Urinary bladder (tissue), 4 donors: ENCODE measurements at places on chromosomes 16 and 17. TPM values are rescaled to one million over a fixed set of nuclear protein-coding genes. Genes with fewer than 3 reads are reported as not detected.

The KRT23 gene
- 0.87 TPM for polyA plus RNA-seq

The MMP25 gene
- 0.82 TPM for polyA plus RNA-seq

The SEZ6 gene
- polyA plus RNA-seq, result 0.04 TPM

The KRT9 gene
- not detected for polyA plus RNA-seq

The CES5A gene
- not detected for polyA plus RNA-seq

The IRX5 gene
- polyA plus RNA-seq, result 0.23 TPM

The ADAP2 gene
- 6.7 TPM for polyA plus RNA-seq

The NPIPA3 gene
- polyA plus RNA-seq, result 0.56 TPM

The LGALS9C gene
- 0.03 TPM for polyA plus RNA-seq

The ABI3 gene
- polyA plus RNA-seq, result 11.7 TPM

The CSH1 gene
- not detected for polyA plus RNA-seq

The CNTNAP1 gene
- polyA plus RNA-seq, result 20.1 TPM

The PIRT gene
- polyA plus RNA-seq, result 1.9 TPM

The PRAC1 gene
- polyA plus RNA-seq, result 18.0 TPM

The JUP gene
- 53.8 TPM for polyA plus RNA-seq

The DRC3 gene
- polyA plus RNA-seq, result 1.6 TPM

The CACNG3 gene
- polyA plus RNA-seq, result not detected

The PRSS33 gene
- polyA plus RNA-seq, result not detected

The GAST gene
- not detected for polyA plus RNA-seq

The APPBP2 gene
- polyA plus RNA-seq, result 17.1 TPM

The WFIKKN2 gene
- polyA plus RNA-seq, result 0.32 TPM

The TGFB1I1 gene
- 341 TPM for polyA plus RNA-seq

The KCNG4 gene
- not detected for polyA plus RNA-seq

The TBC1D3C gene
- 1.9 TPM for polyA plus RNA-seq

The BCAS3 gene
- polyA plus RNA-seq, result 17.6 TPM

The USP6 gene
- polyA plus RNA-seq, result 0.03 TPM

The CIBAR2 gene
- polyA plus RNA-seq, result not detected

The CD300A gene
- polyA plus RNA-seq, result 5.2 TPM

The HSF4 gene
- 75.2 TPM for polyA plus RNA-seq

The CDH8 gene
- polyA plus RNA-seq, result 0.51 TPM

The CRHR1 gene
- polyA plus RNA-seq, result 0.09 TPM

The COL1A1 gene
- 802 TPM for polyA plus RNA-seq

The CCL23 gene
- 16.9 TPM for polyA plus RNA-seq

The SIAH1 gene
- 17.2 TPM for polyA plus RNA-seq

The SMIM5 gene
- 3.6 TPM for polyA plus RNA-seq

The PIPOX gene
- 4.6 TPM for polyA plus RNA-seq

The MYL11 gene
- polyA plus RNA-seq, result 1.4 TPM
